Psoas muscle (tissue), 8 donors: ENCODE measurements at places on chromosomes 12 and 14. TPM values are rescaled to one million over a fixed set of nuclear protein-coding genes. Genes with fewer than 3 reads are reported as not detected.

GRCh38 chr14:44286201-44286600 is 220.9 kb downstream of the FSCB start:
- DNase-seq = no peak

- no peak for DNase-seq
Observed at GRCh38 chr14:102772781-102773570, 4.3 kb upstream of the TRAF3 start.

DNA sequence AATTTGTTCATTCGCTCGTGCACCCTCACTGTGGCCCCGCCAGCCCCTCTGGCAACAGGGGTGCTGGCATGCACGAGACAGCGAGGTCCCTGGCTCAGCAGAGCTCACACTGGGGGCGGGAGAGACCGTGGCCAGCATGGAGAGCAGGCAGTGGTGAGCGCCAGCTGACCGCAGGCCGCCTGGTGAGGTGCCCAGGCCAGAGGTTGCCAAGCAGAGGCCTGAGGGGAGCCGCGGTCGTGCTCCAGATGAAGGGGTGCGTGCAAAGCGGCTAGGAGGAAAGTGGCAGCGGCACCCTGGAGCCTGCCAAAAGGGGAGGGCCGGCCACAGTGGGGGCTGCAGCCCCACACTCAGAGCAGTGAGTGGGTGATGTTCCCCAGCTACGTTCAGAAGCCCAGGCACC is 56.1 kb downstream of the CDC42BPB start:
- peak; percentile 58 for DNase-seq

GRCh38 chr12:92136026-92136730 is 9.5 kb downstream of the BTG1 start:
- no peak for DNase-seq

- peak; percentile 28 for DNase-seq
Observed at GRCh38 chr12:131852551-131853299, 24.5 kb downstream of the MMP17 start.

DNA sequence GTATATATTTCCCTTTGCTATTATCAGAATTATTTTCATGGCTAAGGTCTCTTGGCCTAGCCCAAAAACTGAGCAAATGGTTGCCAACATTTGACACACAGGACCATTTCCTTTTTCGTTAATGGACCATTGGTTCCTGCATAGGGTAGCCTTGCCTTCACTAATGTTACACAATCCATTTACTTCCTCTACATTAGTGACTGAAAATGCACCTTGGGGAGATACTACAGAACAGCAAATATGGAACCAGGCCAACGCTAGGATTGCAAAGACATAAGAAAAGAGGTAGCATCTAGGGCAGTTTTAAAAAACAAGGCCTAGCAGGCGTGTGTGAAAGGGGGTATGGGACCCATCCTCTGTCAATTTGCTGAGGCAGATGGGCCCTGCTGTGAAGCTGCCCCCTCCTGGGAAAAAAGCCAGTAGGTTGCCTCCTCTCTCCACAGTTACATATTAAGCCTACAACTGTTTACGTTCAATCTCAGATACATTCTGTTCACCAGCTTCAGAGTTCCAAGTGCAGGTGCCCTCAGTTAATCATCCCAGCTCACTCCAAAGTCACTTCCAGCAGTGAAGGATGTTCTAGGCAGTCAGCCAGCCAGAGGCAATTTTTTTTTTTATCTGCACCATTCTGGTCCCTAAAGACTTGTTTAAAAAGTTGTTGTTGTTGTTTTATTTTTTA is 15.0 kb downstream of the AQP6 start:
- DNase-seq = no peak

DNA sequence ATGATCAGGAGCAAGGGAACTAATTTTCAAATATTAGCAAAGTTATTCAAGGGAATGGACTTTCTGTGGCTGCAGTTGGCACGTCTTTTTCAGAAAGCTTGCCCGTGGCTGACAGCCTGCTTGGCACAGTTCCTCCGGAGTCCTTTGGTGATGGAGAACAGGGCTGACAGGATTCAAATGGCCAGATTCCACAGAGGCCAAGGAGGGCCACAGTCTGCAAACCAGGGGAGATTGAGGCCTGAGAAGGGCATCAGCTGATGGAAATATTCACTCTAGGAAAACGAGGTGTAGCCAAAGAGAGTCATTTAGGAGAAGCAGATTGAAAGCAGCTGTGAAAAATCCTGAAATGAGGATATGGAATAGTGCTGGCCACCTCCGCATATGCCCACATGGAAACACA is 178.3 kb downstream of the EMP1 start:
- DNase-seq = no peak

- DNase-seq = no peak
Observed at GRCh38 chr12:27575090-27575761, 51.2 kb downstream of the PPFIBP1 start.

- no peak for DNase-seq
Observed at GRCh38 chr12:79737875-79738718, 47.3 kb upstream of the PAWR start.

DNA sequence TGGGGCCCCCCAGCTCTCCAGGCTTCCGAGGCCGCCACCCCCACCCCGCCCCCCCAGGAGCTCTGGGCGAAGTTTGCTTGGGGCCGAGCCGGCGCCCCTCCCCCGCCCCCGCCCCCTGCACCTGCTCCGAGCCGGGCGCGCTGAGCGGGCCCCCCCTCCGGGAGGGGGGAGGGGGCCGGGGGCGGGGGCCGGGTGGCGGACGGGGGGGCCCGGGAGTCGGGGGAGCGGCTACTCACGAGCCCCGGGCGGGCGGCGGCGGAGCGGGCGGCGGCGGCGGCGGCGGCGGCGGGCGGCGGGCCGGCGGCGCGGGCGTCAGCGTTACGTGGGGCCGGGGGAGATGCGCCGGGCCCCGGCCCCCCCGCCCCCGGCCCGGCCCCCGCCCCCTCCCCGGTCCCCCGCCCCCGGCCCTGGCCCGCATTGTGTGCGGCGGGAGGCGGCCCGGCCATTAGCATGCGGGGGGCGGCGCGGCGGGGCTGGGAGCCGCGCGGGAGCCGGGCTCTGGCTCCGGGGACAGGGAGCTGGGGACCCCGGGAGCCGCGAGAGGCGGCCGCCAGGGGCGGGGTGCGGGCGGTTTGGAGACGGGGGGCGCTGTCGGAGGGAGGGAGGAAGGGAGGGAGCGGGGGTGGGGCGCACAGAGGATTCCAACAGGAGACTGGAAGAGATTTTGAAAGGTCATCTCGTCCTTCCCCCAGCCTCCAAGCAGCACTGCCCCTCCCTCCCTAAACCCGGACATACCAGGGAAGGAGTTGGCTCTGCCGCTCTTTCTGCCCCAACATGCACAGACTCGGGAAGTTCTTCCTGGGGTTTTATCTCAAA is at the start of gene ZNF219:
Gene ZNF219 (minus strand): TSS at position 580 of the 816 bp plus-strand sequence. CDS start 5,064 bp downstream, outside the sequence.
- DNase-seq = peak; percentile 68

GRCh38 chr12:63857771-63858670 is 13.5 kb downstream of the SRGAP1 start:
- no peak for DNase-seq

- no peak for DNase-seq
Observed at GRCh38 chr14:70898111-70898745, 9.0 kb upstream of the PCNX1 start.

GRCh38 chr12:179131-179884 is 34.6 kb downstream of the SLC6A12 start:
- DNase-seq = no peak

- no peak for DNase-seq
Observed at GRCh38 chr12:89155826-89156225, 196.5 kb downstream of the DUSP6 start.

DNA sequence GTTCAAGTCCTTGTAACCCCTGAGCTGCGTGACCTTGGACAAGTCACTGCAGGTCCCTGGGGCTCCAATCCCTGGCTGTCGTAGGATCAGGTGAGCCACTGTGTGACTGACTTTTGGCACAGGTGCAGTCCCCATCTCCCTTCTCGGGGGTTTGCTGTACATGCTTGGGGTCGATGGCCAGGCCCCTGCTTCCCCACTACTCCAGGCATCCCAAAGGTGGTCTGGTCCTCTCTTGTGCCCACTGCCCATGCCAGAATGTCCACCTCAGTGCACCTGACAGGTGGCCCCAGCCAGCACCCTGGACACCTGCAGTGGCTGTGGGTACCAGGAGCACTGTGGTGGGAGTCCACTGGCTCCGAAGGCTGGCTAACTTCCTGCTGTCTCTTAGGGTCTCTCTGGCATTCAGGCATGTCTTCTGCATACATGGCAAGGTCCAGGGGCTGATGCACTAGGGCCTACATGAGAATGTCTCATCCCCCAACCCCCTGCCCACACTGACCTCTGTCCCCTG is 14.7 kb downstream of the FOXN4 start:
- no peak for DNase-seq

- DNase-seq = no peak
Observed at GRCh38 chr12:17976202-17976601, 113.8 kb downstream of the RERGL start.

DNA sequence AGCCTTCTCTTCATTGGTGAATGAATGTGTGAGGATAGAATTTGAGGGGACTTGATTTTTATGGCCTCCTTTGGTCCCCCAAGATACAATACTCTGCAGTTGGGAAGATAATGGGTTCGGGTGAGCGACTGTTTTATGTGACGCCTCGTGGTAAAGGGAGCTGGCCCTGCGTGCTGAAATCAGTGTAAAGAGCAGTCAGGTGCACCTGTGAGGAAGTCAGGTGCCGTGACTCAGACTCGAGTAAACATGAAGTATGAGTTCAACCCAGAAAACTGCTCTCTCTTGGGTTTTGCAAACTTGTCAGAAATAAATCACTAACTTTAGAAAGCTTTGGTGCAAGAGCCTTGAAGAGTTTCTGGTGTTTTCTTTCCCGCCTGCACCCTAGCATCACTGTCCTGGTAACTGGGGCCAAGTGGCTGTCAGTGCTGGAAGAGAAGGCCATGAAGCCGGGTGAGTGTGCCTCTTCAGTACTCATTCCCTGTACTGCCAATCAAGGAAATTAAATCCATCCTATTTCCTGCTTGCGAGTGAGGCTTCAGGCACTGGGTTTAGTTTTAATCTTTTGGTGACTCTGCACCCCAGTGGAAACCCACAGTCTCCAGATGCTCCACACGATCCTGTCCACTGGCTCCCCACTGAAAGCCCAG is 59.2 kb downstream of the AACS start:
- no peak for DNase-seq

DNA sequence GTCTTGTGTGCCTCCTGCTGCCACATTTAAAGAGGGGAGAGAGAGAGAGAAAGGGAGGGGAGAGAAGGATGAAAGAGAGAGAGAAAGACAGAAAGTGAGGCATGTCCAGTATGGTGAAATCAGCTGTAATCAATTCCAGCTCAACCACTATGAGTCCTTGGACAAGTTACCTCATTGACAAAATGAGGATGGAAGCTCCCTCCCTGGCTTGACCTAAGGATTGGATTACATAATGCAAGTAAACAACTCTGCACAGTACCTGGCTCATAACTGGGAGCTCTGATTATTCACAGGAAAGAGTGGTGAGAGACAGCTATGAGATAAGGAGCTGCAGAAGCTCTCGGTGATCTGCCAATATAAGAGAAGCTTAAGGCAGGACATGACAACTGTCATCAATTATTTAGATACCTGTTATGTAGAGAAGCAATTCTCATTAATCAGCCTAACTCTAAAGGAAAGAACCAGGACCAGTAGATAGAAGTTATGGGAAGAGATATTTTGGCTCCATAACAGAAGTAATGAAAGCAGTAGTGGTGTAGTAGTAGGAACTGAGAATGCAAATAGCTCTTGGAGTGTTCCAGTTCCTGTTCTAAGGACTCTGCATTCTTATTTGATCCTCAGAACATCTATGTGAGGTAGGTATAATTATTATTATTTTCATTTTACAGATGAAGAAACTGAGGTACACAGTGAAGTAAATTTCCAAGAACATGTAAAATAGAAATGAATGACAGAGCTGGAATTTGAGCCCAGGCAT is 791.6 kb downstream of the DIO2 start:
- no peak for DNase-seq

DNA sequence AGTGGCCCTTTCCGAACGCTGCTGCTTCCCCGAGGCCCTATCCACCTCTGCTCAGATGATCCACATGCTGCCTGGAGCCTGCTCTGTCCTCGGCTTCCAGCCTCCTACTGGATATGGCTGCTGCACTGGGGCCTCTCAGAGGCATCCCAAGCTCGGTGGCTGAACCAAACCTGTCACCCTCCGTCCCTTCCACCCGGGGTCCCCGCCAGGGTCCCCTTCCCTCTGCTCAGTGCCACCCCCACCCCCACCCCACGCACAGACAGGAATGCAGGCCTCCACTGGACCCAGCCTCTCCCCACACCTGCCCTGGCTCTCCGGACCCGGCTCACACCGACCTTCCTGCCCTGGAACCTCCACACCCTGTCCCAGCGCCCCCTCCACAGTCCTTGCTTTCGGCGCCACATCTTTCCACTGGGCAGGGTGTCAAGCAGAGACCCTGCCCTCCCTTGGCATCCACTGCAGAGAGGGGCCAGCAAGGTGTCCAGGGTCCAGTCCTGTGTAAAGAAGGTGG is 6.1 kb downstream of the CEP170B start:
- no peak for DNase-seq

Gene P2RX7
- 0.24 TPM for total RNA-seq

Gene LMO3
- 0.74 TPM for total RNA-seq

Gene ACOT6
- not detected for total RNA-seq

Gene PZP
- total RNA-seq = 0.13 TPM

Gene NOVA1
- 4.4 TPM for total RNA-seq

Gene SYNE2
- 239 TPM for total RNA-seq

Gene OASL
- total RNA-seq = 0.30 TPM

Gene OR6S1
- not detected for total RNA-seq

Gene CISTR
- not detected for total RNA-seq

Gene NOC4L
- total RNA-seq = 7.9 TPM

Gene GALNT9
- total RNA-seq = not detected

Gene TC2N
- 4.3 TPM for total RNA-seq
